Stimulated activated CD8-positive, alpha-beta memory T cell treated with anti-CD3 and anti-CD28 coated beads, Interleukin-7, amount 100 ng/mL, for 48 hours (primary cell): ENCODE measurements at places on chromosomes 1 and 21.

DNA sequence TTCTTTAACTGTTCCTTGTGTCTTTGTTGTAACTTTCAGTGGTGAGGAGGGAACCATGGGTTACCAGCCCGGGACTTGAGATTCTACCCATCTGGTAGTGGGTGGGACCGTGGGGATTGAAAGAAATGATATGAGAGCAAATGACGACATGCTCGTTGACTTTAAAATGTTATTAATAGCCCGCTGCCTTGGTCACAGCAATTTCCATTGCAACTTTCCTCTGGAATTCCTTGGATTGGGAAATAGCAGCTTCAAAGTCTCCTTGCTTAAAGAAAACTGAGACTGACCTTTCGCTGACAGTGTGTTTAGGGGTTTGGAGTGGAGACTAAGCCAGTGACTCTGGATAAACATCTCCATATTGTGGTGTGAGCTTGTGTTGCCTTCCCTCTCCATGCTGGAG is 44.2 kb upstream of the MARK1 start:
- no peak for DNase-seq

GRCh38 chr1:50412813-50413476 is 10.3 kb downstream of the DMRTA2 start:
- no peak for DNase-seq

GRCh38 chr1:30190511-30191153 is 532.8 kb downstream of the MATN1 start:
- DNase-seq = no peak

- DNase-seq = no peak
Measured at GRCh38 chr21:24716281-24716918, 890.9 kb downstream of the MRPL39 start.

GRCh38 chr21:41052820-41053555 is 115.0 kb upstream of the BACE2 start:
- DNase-seq = no peak

DNA sequence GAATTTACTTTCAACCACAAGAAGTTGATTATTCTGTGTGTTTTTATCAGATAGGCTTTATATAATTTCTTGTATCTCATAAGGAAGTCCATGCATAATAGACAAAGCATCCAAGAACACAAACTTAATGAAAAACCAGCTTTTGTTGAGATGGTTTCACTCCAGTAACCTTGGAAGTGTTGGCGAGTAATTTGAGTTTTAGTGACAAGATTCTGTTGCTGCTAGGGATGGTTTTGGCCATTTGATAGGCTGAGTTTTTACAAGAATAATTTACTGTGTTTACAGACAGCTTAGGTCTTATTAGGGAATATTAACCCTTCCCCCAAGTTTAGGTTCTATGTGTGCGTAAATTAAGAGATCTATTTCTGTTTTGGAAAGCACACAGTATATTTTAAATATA is 513.6 kb downstream of the USP25 start:
- no peak for DNase-seq

DNA sequence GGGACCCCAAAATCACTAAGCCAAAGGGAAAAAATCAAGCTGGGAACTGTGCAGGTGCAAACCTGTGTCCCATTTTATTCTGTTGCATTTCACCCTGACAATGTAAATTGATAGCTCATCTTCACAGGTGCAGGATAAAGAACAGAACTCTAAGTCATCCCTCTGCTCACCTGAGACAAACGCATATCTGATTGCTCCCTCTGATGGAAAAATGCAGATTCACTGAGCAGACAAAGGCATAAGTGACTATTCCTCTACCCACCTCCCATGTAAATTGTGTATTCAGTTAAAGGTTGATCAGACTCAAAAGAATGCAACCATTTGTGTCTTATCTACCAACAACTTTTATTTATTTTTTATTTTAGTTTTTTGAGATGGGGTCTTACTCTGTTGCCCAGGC is 644.2 kb downstream of the PTPRU start:
- DNase-seq = no peak
